Occipital lobe (tissue), 3 donors: ENCODE measurements at places on chromosomes 5 and 9.
A peak's percentile ranks its signal among the peaks of the same experiment; 100 is the strongest.

DNA sequence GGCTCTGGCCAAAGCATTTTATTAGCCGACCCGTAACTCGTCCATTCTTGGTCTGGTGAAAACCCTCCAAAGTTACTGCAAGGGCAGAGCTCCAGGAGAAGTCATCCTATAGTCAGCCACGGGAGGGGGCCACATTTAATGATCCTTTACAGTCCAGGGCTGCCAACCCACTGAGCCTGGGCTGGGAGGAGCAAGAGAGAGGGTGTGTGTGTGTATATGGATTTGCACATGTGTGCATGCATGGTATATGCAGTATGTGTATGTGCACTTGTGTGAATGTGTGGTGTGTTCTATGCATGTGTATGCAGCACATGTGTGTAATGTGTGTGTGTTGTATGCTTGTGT, 4.2 kb upstream of the RASGEF1C start:
- DNase-seq: no peak

- DNase-seq: no peak
Observed at GRCh38 chr5:125402787-125403186, 656.3 kb upstream of the ZNF608 start.

GRCh38 chr5:62791059-62791458, 212.4 kb downstream of the LRRC70 start:
- no peak for DNase-seq

- no peak for DNase-seq
Observed at GRCh38 chr5:52994266-52994665, 5.1 kb downstream of the ITGA2 start.

- no peak for DNase-seq
Observed at GRCh38 chr9:87227456-87227855, 270.2 kb upstream of the DAPK1 start.

DNA sequence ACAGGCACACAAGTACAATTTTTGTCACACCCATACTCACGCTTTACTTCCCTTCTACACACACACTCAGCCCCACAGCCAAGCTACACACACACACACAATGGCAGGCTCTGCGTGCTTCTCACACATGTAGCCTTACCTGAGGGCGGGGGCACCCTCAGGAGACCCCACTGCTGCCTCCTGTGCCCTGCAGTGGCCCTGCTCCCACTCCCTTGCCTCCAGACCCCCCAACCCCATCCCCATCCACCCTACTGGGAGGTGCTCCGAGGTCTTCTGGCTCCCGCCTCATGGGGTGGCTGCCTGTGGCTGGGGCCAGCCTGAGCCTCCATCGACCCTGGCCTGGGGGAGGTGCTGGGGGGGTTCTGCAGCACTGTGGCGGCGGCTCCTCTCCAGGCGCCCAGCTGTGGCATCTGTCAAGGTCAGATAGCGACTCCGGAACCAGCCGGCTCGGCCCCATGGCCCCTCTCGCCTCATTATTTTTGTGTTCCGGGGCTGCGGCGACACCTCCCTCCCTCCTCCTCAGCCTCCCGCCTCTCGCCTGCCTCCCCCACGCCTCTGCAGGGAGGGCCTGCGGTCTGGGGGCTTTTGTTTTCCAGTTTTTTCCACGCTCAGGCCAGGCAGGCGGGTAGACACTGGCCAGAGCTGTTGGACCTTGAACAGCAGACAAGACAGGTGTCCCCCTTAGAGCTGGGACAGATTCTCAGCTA, 21.7 kb downstream of the CXXC5 start:
- DNase-seq: peak; percentile 39

DNA sequence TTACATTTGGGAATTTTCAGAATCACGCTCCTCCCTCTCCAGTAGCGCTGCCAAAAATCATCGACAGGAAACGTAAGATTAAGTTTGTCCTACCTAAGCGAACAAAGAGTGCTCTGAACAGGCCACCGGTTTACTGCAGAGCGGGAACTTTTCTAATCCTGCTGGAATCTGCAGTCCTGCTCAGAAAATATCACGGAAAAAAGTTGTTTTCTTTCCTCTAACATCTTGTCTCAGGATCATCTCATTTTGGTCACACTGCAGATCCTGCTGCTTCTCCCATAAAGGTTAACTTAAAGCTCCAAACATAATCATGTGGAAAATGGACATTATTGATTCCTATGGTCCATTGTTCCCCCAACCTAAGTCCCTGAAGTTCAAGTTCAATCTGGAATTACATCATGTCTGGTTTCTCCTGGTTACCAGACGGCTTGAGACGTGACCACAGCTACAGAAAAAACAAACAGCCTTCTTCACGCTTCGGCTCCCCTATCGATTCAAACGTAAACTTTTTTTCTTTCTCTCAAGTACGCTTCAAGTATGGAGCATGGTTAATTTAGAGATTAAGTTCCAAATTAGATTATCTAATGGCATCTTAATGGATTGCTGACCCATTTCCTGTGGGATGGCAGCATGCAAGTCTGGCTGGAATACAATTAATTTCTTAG, 217.6 kb downstream of the NFIB start:
- DNase-seq: no peak

DNA sequence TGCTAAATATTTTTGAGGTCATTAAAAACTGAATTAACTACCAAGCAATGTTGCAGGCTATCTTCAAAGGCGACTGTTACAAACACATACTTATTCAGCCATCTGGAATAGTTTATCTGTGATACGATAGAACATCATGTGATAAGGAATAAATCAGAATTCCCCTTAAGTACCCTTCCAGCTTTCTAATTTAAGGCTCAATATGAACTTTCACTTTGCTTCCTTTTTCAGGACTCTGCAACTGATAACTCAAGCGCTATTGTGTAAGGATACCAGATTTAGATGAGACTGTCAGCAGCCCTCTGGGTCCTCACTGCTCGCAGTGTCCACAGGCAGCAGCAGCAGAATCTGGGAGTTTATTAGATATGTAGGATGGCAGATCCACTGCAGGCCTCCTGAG, 416.3 kb downstream of the SPATA31D1 start:
- DNase-seq: no peak

DNA sequence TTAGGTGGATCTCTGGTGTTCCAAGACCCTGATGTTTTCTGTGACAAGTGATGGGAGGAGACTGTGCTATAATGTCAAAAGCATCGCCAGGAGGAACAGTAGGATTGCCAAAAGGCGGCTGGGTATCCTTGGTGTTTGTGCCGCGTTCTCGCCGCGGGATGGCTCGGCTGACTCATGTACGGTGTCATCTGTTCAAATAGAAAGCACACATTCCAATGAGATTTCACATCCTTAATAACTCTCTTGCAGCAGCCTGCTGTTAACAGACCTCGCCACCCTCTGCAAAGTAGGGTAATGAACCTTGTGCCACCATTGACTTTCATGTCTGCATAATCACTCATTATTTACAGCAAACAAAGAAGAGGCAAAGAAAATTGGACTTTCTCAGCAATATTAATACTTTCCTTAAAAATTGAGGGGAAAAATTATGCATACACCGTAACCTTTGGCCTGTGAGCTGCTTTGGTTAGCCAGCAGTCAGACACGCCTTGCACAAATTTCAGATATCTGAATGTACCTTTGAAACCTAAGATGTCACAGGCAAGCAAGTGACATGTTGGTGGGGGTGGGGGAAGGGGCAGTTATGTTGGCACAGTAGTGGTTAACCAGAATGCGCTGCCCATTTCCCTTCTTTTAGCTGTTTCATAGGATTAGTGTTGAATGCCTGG, 289.4 kb downstream of the EFNA5 start:
- peak; percentile 22 for DNase-seq

DNA sequence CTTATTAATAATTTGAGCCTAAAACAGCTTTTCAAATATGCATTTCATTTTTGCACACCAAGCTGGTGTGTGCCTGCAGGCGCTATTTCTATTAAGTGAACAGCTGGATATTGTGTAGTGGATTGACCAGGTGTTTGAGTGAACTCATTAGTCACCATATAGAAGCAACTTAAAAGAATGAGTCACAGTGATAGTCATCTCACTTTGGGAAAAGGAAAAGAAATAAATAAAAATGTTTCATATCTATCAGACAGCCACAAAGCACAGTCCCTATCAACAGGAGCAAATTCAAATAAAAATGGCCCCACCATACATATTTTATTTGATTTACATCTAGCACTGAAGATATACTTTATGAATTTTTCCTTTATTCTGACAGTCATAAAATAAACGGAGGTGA, 456.5 kb upstream of the CDH9 start:
- no peak for DNase-seq

DNA sequence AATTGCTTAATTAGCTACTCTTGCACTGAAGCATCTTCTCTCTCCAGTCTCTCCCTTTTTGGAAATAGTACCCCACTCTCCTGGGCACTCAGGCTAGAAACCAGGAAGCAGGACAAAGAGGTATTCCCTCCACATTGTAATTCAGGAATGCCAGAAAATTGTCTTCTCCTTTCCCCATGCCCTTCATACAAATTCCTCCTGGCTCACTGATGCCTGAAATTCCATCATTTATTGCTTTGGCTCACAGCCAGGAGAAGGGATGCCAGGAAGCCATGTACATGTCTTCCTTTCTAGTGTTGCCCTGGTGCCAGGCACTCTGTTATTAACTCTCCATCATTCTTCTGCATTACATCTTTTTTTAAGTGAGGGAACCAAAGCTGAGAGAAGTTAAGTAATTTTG, 716.5 kb upstream of the C9orf72 start:
- no peak for DNase-seq

DNA sequence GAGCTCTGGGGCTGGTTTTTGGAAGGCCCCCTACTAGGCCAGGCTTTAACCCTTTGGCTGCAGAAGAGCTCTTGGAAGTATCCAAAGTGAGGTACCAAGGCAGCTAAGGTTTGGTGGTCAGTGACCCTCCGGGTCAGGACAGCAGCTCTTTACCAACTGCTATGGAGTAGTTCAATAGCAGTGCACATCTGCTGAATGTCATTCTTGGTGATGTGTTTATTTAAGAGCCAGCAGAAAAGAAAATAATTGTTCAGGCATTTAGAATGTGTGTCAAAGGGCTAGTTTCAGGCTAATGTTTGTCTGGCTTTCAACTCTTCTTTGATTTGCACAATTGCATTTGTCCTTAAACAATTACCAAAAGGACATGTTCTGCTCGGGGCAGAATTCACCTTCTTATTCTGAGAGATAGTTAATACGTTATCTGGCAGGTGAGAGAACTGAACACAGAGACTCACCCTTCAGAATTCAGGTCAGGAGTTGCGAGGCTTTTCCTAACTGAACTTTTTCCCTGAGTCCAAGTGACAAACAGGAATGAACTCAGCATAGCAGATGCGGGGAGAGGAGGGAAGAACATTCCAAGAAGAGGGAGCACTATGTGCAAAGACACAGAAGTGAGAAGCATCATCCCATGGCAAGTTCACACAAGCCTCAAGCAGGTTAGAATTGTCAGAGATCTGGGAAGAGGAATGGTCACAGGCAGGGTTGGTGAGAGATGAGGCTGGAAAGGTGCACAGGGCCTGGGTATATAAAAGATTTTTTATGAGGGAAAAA, 556.7 kb upstream of the TLE4 start:
- DNase-seq: no peak

DNA sequence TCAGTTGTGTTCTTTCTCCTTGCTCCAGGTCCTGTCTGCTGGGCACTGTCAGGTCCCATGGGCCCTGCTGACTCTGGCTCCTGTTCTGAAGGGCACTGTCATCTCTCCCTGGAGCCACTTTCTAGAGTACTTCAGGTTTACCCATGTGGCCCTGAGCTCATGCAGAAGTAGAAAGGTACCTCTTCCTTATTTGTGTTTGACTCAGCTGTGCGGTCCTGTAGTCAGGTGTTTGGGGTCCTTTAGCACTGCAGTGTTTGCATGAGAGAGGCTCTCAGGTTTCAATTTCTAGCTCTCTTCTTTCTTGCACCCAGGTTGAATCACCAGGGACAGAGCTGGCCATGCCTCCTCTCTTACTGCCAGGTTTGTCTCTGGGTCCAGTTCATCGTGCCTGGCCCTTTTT, 71.5 kb downstream of the HSPA4 start:
- DNase-seq: no peak

DNA sequence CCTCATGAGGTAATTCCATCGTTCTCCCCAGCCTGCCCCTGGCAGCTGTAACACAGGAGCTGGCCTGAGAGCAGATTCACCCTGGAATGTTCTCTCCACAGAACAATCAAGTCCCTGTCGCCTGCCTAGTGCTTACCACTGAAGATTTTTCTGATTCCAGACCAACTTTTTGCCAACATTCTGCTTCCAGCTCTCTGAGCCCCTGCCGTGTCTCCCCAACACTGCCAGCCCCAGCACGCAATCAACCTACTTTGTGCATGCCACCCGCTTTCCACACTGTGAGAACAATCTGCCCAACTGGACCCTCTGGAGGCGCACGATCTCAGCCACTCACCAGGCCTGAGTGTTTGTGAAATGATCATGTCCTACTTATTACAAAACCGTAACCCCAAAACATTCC, 62.6 kb downstream of the PSMB7 start:
- DNase-seq: no peak

DNA sequence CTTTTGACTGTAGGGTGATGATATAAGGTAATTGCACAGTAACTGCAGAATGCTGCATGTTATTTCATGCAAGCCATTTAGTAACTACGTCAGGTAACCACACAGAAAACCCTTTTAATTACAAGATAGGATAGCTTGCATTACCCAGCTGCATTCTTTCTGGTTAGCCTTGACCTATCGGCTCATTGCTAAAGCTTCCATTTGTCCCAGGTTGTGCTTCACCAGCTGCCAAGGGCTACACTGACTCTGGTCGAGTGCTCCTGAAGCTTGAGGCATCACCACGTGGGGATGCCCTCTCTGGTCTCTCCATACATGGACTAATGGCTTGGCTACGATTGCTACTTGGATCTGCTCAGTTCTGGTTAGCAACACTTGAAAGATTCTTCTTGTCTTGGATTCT, 81.1 kb upstream of the SLC12A2 start:
- no peak for DNase-seq

DNA sequence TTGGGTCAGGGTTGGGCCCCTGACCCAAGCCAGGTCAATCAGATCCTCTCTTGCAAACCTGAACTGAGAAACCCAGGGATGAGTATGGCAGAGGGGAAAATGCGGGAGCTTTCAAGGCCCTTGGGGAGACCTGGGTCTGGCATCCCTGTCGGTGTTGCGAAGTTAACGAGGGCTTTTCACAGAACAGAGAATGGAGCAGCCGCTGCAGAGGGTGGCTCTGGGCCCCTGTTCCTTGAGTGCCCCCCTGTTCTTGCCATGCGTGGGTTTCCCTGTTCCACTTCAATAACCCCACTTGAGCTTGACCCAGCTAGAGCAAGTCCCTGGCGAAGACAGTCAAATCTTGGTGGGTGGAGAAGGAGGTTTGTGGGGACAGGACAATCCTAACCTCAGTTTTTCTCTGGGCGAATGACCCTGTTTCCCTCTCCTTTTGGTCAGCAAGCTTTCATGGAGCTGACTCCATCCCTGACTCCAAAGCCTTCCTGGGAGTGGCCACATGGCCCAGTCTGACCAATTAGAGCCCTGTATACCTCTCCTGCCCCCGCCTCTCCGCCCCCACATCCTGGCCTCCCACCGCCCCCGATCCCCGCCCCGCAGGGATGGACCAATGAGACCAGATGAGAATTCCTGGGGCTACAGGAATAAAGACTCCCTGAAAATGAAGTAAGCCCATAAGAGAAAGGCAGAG, 2.9 kb upstream of the VDAC1 start:
- DNase-seq: no peak

DNA sequence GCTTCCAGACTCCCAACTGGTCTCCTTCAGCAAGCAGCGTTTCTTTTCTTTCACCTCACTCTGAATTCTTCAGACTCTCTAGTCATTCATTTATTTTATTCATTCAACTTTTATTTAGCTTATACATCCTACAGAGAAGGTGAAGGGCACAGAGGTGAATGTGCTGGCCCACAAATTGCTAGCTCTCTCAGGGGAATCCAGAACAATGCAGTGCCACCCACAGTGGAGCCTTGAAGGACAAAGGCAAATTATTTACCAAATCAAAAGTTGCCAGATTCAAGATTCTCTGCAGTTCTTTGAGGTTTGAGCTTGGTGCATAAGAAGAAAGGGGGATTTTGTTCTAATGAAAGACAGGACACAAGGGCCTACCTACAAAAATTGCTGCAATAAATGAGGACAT, 29.7 kb downstream of the GRIA1 start:
- no peak for DNase-seq
